ENCODE measurements at places on chromosomes 6 and 20. TPM values are rescaled to one million over a fixed set of nuclear protein-coding genes. Genes with fewer than 3 reads are reported as not detected.

DNA sequence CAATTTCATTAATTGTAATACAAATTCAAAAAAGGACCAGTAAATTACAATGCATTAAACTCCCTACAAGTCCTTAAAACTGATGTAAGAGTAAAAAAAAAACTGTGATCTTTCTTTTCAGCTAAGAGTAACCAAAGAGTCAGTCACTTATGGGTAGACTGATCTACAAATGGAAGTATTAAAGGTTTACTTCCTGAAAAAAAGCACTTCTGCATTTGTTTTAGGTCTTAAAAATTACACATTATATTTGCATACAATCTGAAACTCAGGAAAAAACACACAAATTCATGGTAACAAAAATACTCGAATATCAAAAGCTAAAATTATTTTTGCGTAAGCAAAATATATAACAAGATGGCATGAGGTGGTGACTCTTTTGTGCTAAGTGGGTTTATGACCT, 23.5 kb downstream of the USP49 start:
- DNase-seq = no peak

DNA sequence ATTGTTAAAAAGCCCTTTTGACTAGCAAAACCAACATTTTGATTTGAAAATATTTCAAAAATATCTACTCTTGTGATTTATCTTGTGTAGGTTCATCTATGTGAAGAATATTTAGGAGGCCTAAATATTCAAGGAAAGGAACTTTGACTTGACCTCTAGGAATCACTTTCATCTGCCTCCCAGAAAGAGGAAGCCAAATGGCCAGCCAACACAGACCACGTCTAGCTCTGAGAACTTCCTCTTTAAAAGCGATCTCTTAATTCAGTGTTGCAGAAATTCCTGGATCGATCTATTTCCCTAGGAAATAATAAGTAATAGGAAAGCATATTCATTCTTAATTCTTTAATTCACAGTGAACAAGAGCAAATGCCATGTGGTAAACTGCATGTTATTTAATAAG, 9.6 kb upstream of the MOXD1 start:
- no peak for DNase-seq

DNA sequence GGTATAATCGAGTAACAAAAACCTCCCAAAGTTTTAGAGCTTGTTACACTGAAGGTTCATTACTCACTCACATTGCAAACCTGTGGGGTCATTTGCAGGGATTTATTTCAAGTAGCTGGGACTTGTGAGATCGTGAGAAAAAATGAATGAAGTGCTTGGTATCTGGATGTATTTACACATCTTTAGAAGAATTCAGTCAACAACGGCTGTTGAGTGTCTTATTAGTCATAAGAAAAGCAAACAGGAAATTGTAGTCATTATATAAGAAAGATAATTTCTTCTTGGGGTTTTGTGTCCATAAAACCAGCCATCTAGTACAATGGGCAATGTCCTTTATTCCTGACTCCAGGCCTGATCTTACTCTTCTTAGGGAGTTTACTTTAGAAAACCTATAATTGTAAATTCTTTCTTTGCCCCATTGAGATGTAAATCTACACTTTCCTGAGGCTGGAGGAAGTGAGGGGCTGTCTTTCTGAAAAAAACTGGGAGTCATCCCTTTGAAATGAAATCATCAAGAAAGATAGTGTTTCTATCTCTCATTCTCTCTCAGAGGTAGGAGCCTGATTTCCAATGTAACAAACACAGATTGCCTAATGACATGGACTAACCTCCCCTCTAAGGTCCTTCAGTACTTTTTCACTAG, 202.5 kb upstream of the ASCC3 start:
- no peak for DNase-seq

GRCh38 chr6:103538381-103538780, 1321.3 kb downstream of the HACE1 start:
- DNase-seq = no peak

DNA sequence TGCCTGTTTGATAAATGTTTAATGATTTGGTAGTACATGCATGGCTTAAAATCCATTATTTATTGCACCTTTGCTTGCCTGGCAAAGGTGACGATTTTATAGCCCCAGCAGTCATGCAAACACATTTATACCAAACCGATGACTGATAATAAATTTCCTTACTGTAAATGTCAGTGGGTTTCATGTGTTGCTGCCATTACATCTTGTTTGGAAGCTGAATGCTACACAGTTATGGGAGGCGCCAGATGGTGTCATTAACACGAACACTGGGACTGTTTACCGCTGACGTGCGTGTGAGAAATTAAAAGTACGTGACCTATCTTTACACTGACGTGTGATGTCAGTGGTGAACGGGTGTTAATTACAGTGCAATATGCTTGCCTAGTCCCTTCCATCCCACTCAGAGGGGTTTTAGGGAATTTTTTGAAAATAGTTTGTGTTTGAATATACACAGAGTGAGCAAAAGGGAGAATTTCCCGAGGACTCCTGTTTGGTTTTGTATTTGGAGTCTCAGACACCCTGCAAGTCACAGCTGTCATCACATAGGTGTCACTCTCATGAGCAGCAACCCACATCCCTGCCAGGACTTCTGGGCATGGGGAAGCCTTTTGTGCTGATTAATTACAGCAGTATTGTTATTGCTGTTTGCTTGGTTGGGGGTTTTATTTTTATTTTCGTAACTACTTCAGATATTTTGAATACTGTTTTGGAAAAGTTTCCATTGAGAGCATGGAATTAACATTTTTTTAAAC, 151.8 kb upstream of the INSM1 start:
- no peak for DNase-seq

DNA sequence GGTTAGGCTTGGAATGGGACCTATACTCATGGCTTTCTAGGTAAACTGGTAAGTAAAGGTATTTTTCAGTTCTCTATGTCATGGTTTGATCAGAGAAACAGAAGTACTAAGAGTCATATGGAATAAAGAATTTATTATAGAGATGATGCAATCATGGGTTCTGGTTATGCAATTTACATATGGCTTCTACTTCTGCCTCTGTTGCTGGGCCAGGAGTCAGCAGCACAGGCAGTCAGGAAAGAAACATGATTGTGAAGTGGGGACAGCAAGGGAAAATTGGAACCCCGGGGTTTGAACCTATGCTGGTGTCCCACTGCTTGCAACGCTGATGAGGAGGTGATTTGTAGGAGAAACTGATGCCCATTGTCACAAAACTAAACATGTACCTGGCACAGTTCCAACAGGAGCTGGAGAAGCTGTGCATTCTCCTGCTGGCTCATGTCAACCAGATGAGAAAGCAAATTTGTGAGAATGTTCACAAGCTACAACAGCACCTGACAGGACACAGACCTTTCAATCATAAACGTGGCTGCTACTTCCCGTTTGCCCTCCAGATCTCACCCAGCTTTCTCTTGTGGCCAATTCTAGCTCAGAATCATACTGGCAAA, 887.1 kb downstream of the TFAP2A start:
- no peak for DNase-seq

DNA sequence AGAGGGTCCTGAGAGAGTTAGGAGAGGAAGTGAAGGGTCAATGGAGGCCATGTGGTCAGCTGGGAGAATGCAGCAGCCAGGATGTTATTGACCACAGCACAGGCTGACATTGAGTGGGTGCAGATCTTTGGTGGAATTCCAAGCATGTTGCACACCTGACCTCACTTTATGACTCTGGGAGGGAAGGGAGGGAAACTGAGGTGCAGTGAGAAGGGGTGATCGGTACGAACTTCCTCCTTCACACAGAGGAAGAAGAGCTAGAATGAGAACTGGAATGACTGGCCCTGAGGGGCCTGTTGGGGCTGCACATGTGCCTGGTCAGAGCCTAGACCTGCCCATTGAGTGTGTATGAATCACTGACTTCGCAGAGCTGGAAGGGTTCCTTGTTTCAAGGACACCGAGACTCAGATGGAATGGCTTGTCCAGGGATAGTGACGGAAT, 9.8 kb downstream of the FAM83D start:
- no peak for DNase-seq

DNA sequence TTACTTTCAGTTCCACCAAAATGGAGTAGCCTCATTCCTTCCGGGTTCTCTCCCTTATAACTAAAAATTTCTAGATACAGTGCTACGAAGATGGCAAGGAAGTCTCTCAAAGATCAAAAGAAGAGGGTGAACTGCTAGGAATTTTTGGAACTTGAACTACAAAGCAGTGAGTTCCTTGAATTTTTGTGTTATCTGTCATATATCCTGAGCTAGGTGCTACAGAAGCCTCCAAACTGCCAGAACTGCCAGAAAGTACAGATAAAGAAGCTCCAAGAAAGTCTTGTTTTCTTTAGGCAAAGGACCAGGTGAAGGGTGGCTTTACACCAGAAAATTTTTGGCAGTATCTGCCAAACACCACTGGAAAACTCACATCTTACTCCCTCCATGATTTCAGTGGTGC, 218.8 kb upstream of the FLRT3 start:
- DNase-seq = no peak

- no peak for DNase-seq
Measured at GRCh38 chr6:21804941-21805610, 211.5 kb downstream of the SOX4 start.

The RHAG gene
- 0.84 TPM for polyA plus RNA-seq

The LCA5 gene
- 10.2 TPM for polyA plus RNA-seq

The PREX1 gene
- 13.7 TPM for polyA plus RNA-seq

The GABRR1 gene
- 2.8 TPM for polyA plus RNA-seq

The PRICKLE4 gene
- 6.7 TPM for polyA plus RNA-seq

The SIRPD gene
- 0.17 TPM for polyA plus RNA-seq
